ENCODE measurements at places on chromosomes 4 and X.

DNA sequence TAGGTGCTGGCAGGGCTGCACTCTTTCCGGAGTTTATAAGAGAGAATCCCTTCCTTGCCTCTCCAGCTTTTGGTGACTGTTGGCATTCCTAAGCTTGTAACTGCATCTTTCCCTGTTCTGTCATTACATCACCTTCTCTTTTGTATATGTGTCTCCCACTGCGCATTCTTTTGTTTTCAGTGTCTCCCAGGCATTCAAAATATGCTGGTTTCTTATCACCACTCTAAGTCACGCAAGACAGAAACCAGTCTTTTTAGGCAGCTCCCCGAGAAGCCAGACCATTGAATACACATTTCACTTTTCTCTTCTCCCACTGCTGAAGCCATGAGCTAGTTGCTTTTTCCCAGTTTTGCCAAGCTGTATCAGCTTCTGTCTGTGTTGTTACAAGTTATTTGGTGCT lies 71.0 kb downstream of the LAS1L start:
- DNase-seq: no peak

- DNase-seq: no peak
Measured at GRCh38 chr4:33422656-33423055, 2702.5 kb downstream of the PCDH7 start.

DNA sequence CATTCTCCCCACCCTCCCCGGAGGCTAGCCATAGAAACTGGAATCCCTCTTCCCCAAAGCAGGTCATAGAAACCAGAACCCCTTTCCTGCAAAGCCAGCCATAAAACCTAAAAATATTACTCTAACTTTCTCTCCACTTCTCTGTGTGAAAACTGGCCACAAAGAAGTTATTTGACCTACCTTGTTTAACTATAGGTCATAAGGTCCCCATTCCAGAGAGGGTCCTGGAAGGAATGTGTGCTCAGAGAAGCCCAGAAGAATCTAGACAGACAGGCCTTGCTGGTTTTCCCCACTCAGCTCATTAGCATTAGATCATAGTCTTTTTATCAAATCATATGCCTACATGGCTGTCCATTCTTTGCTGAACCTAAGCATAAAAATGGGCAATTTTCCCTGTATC lies 52.8 kb upstream of the TEX13A start:
- DNase-seq: no peak

DNA sequence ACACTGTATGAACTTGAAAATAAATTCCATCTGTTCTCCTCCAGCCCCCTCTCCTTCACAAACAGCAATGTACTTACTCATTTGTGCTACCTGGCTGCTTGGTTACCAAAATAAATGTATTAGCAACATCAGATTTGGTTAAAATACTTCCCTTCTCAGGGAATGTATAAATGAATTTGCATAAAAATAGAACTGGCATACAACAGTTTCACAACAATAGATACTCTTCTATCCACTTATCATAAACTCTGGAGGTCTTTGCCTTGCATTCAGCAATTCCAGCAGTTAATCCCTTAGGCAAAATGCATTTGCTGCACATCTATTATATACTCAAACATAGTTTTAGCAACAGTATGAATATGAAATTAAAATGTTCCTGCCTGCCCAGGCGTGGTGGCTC lies 658.2 kb downstream of the CENPC start:
- no peak for DNase-seq
